ENCODE measurements at places on chromosomes 1 and 21.

DNA sequence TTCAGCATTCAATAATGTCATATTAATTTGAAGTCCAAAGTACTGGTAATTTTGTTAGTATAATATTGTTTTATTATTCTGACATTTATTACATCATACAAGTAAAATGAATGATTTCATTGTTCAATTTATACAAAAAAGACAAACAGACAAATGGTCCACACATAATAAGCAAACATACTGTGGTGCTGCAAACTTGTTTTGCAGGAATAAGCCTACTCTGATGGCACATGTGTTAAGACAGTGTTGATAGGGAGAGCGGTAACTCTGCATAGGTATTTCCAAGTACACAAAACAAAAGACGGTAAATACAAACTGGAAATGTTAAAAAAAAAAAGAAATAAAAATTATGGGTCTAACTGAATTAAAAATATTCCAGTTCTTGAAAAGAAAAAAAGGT lies 59.7 kb upstream of the DPYD start:
- no peak for DNase-seq

- no peak for DNase-seq
Measured at GRCh38 chr1:65724151-65724550, 68.5 kb upstream of the PDE4B start.

DNA sequence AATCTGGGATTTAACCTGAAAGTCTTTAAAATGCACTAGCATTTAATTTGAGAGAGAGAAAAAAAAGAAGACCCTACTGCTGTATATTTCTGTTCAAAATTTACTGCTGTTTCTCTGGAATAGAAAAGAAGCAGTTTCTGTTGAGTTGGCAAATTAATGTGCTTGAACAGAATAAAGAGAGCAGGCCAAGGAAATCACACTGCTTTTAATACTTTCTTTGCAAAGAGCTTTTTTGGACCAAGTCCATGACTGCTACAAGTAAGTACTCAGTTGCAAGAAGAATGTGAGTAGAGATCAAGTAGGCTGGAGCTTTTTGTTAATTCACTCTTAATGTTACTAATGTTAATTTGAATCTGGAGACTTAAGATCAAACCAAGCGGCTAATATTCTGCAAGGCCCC lies 336.2 kb upstream of the SGIP1 start:
- DNase-seq = no peak

DNA sequence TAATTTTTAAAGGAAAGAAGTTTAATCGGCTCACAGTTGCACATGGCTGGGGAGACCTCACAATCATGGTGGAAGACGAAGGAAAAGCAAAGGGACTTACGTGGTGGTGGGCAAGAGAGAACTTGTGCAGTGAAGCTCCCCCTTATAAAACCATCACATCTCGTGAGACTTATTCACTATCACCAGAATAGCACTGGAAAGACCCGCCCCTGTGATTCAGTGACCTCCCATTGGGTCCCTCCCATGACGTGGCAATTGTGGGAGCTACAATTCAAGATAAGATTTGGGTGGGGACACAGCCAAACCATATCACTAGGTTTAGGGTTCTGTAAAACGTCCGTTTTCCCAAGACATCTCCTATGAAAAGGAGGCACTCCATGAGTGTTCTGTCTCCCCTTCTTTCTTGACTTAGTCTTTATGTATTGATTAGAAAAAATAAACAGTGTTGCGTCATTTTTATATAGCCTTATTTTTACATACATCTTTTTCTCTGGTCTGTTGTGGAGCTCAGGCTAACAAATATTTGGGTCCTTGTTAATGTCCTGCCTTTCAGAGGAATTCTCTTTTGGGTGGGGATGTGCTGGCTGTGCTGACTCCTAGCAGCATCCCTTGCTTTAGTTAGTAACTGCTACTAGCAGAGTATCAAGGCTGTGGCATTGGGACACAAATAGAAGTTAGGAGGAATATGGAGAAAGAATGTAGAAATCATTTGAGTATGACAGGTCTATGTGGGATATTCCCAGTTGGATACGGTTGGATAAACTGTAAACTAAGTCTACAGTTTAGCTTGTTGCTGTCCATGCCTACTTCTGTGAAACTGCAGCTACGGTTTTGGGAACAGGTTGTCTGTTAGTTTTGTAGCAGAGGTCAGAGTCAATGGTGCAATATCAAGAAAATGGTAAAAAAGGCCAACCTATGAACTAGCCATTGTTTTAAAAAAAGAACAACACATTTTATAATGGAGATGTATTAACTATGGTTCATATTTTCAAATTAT lies 23.5 kb downstream of the BACH1 start:
- no peak for DNase-seq

DNA sequence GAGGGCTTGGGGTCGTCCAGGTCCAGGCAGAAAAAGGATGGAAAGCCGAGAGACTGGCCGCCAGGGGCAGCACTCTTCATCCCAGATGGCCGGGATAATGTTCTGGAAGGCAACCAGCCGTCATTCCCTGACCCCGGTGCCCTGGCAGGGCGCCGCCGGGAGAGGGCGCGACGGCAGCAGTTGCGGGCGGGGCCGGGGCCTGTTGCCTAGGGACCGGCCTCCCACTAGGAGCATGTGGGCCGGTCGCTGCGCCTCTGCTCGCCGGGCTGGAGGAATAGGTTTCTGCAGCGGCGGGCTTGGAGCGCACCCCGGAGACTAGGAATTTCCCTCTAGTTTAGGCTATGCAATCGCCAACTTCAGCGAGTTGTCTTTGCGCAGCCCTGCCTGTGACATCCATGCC lies 11.0 kb downstream of the DMRTB1 start:
- peak; percentile 17 for DNase-seq

- no peak for DNase-seq
Measured at GRCh38 chr1:153705484-153705883, 22.4 kb upstream of the INTS3 start.

- no peak for DNase-seq
Measured at GRCh38 chr1:57494530-57495079, 70.7 kb upstream of the DAB1 start.

- no peak for DNase-seq
Measured at GRCh38 chr1:8846263-8846662, 28.8 kb upstream of the RERE start.

DNA sequence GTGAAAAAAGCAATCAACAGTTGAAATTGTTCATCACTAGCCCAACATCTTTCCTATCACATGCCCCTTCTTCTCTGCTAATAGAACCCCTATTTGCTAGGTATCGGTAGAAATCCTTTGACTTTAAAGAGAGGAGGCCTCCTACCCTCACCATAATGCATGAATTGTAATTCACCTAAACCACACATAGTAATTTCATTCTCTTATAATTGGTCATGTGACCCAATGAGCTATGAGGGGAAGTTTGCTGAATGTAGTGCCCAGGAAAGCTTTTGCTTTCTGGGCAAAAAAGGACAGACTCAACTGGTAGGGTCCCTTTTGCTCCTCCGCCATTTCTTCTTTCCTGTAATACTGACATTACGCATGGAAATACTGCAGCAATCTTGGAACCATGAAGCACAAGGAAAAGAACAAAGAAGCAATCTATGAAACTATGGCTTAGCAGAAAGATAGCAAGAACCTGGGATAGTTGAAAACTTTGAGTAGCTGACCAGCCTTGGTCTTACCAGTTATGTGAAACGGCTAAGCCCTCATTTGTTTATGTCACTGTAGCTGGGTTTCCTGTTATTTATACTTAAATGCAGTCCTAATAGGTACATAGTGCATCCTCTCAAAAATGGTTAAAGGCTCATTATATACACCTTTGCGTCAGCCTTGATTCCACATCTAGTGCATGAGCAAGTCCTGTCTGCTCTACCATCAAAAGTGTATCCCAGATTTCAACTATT lies 10.2 kb upstream of the CHI3L2 start:
- DNase-seq = no peak

DNA sequence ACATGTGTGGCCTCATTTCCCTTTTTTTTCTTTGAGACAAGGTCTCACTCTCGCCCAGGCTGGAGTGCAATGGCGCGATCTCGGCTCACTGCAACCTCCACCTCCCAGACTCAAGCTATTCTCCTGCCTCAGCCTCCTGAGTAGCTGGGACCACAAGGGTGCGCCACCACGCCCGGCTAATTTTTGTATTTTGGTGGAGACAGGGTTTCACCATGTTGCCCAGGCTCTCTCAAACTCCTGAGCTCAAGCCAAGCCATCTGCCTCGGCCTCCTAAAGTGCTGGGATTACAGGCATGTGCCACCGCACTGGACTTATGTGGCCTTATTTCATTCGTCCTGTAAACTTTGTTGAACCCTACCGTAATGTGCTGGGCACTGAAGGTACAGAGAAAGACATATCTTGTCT lies 569 bp upstream of the WARS2 start:
- DNase-seq = peak; percentile 71

DNA sequence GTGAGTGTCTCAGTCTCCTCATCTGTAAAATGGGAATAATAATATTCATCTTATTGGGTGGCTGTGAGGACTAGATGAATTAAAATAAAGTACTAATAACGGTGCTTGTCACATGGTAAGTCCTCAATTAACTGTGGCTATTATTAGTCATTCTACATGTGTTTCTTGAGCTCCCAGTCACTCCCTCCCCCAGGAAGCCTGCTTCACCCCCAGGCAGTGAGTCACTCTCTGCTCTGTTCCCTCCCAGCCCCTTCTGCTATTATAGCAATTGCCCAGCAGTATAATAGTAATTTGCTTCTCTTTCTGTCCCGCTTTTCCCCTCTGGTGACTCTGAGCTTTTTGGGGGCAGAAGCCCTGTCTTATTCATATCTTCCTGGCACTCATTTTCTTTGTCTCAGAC lies 102.0 kb downstream of the BEND5 start:
- DNase-seq = no peak

GRCh38 chr1:10597492-10598388 lies 123.0 kb downstream of the PEX14 start:
- DNase-seq = no peak

DNA sequence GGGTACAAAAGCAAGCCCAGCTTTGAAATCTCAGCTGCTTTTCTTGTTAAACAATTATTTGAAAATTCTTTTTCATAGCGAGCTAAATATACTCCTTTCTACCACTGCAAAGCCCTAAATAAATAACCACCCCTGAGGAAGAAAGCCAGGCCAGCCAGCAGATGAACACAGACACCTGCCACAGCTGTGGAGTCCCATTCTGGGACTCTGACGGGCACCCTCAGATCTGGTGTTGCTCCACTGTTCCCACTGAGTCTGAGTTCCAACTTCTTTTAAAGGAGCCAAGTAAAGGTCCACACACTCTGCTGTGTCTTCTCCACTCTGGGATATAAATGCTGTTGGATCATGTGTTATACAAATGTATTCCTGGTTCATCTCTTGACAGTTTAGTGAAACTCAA lies 77.6 kb upstream of the COA6 start:
- no peak for DNase-seq

DNA sequence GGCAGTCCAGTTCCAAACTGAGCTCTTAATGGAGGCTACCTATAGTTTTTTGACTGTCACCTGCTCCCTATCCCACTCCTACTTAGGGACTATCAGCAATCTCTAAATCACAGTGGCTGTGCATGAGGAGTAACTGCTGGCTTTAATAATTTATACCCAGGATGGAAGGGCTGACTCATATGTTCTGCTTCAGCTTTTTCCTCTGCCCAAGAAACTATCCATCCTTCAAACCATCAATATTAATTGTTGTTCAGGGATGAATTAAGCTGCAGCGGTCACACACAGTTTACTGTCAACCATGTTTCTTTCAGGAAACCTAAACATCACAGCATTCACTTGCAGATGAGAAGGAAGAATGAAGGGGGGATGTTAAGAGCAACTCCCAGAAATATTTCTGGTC lies 9.0 kb upstream of the PGBD5 start:
- DNase-seq = no peak

- DNase-seq = no peak
Measured at GRCh38 chr1:204296431-204296988, 63.2 kb downstream of the PLEKHA6 start.

GRCh38 chr1:19633106-19633505 lies 11.0 kb upstream of the NBL1 start:
- DNase-seq = no peak

GRCh38 chr1:172180501-172181285 lies 239.8 kb upstream of the C1orf105 start:
- DNase-seq = peak; percentile 69

GRCh38 chr1:22398656-22399420 lies 52.8 kb upstream of the ZBTB40 start:
- DNase-seq = no peak

DNA sequence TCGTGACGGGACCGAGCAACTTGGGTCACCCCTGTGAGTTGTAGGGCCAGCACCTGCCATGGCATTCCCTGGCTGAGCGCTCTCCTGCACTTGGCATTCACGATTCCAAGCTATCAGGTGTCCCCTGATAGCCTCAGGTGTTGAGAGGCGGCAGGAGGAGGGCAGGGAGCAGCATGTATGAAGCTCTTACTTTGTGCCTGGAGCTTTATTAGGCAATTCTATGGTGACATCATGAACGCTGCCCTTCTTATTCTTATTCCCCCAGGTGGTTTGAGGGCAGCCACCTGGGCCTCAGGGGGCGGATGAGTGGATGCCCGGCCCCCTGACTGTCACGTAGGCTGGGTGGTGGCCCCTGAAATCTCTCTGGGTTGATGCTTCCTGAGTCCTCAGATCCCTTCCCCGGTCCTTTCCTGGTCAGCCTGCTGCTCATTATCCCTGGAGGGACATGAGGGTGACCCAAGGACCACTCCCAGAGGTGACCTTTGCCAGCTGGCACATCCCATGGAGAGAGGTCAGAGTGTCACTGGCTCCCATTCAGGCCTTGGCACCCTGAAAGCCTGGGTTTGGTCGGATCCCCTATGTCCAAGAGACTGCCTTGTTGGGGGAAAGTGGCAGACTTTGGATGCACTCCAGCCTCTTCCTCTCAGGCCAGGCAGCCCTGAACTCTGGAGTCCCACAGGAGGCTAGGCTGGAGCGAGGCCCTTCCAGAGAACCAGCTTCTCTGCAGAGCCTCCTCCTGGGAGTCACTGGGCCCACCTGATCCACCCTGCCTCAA lies 51.9 kb downstream of the SPSB1 start:
- no peak for DNase-seq

GRCh38 chr21:42779431-42779861 lies 99.9 kb downstream of the WDR4 start:
- DNase-seq = no peak

- no peak for DNase-seq
Measured at GRCh38 chr1:1482856-1483255, 11.3 kb downstream of the ATAD3B start.

GRCh38 chr1:206495493-206496046 lies 11.8 kb upstream of the RASSF5 start:
- DNase-seq = no peak

DNA sequence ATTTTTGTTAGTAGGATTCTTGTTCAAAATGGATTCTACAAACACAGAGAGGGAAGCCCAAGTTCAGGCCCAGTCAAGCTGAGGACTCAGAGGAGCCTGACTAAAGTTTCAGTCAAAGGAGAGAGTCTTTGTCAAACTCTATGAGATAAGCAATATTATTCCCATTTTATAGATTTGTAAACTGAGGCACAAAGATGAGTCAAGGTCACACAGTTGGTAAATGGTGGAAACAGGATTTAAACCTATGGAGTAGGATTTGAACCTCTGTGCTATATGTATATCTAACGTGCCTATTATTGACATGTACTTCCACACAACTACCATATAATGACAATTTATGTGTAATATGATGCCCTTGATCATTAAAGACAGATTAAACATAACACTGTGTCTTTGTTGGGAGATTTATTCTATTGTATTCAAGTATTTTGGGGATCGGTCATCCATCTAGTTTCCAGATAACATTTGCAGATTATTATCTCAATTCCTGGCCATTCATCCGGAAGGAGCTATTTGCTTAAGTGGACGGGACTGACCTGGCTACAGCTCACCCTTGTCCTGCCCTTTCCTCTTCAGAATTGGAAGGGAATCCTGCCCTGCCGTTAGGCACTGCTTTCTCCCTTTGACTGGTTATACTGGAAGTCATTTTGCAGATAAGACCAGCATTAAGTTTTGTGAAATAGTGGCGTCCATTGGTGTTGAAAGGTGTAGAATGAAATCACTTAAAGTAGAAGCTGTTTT lies 86.1 kb upstream of the LMO4 start:
- no peak for DNase-seq
